Fibroblast of skin of left biceps (primary cell): ENCODE measurements at places on chromosomes 2 and 18.
A peak's percentile ranks its signal among the peaks of the same experiment; 100 is the strongest.

DNA sequence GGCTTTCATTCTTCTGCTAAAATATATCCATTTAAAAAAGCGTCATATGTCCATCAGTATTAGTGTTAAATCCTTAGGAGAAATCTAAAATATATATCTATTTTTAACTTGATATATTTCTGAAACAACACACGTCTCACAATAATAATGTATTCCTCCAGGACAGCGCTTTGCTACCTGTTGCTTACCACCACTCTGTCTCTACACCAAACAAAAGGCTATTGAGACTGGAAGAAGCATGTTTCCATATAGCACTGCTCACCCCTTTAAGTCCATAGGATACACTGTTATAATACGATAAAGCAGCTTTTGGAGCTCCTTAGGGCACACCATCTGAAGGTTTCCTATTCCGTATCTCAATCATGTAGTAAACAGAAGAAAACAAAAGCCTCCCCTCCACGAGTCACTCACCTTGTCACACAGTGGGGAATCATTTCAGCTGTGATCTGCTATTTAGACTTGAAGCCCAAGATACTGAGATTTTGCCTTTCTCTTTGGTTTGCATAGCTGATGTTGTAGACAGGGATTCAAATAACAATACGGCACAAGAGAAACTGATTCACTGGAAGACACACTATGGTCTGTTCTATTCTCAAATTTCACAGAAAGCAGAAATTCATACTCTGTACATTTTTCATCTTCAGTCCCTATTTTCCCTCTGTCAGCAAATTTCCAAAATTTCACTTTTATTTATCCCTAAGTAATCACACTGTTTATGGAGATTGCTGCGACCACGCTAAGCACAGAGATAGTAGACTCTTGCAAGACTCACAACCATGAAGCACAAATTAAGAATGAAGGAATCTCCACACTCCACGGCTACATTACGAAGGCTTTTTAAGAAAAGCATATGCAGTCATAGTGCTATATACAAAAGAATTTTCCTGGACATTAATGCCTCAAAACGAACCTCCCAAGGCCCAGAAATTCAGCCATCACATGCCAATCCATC lies 187.1 kb downstream of the TCF4 start:
- DNase-seq: no peak

GRCh38 chr2:207750345-207750744 lies 19.4 kb downstream of the FZD5 start:
- DNase-seq: no peak

- no peak for DNase-seq
These were observed 100.0 kb downstream of the MAP2 start for GRCh38 chr2:209523867-209524266.

- DNase-seq: no peak
These were observed 283.4 kb upstream of the PARD3B start for GRCh38 chr2:204261846-204262245.

GRCh38 chr2:182283512-182283911 lies 143.3 kb downstream of the PDE1A start:
- DNase-seq: no peak

DNA sequence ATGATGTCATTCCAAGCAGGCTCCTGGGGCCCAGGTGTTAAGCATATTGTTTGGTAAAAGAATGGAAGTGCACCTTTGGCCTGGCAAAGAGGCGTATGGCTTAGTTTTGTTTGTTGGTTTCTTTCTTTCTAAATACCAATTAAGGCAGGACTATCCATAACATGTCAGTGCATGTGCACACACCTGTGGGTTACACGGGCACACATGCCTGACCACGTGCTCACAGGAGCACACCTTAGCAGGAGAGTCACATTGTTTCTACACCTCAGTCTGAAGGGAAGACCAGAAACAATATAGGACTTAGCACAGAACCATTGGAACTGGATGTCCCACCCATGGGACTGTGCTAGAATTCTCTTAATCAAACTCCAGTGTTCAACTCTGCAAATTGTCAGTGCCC lies 127.8 kb downstream of the FBXO15 start:
- DNase-seq: no peak

DNA sequence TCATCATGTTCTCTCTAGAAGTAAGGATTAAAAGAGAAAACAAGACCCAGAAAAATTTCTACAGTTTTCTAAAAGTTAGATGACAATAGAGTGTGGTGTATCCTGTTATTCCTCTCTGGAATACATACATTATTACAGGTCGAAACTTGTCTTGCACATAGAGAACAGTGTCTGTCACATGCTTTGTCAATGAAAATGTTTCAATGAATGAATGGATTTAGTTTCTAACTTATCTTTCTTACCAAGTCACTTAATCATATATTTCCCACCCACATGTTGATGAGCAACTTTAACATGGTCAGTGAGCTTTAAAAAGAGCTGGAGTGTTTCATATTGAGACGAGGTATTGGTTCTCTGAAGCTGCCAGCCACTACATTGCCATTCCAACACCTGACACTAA lies 4.3 kb downstream of the DSG4 start:
- no peak for DNase-seq

GRCh38 chr2:120944575-120944974 lies 208.9 kb downstream of the GLI2 start:
- no peak for DNase-seq

GRCh38 chr2:4597400-4597799 lies 894.0 kb downstream of the DCDC2C start:
- DNase-seq: no peak

GRCh38 chr2:71669628-71670429 lies 216.5 kb downstream of the DYSF start:
- DNase-seq: no peak

GRCh38 chr2:174623106-174623637 lies 25.6 kb upstream of the WIPF1 start:
- DNase-seq: no peak

- DNase-seq: peak; percentile 40
These were observed at the start of gene B3GNT2 for GRCh38 chr2:62195421-62196277. Gene B3GNT2, plus strand, starts transcription at chr2:62196115. Its CDS starts 26,106 bp downstream, at chr2:62222221.

DNA sequence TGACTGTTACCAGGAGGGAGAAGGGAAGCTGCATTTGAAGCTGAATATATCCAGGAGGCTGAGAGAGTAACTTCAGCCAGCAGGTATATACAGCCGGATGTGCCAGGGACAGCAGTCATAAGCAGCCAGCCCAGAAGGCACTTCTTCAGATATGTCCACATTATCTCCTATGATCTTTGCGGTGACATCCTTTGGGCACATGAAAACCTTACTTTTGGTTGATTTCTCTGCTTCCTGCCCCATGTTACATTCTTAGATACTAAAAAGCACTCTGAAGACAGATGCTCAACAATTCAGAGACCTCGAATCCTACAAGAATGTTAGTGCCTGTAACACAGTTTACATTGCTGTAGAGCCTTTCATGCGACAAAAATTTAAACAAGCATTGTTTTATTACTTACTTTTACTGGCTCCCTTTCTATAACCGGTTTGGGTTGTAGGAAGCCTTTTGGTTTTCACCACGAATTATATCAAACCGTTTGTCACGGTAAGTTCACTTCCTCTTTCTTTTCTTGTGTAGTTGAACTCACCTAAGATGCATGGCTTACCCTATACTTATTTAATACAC lies 50.3 kb upstream of the TLK1 start:
- no peak for DNase-seq

DNA sequence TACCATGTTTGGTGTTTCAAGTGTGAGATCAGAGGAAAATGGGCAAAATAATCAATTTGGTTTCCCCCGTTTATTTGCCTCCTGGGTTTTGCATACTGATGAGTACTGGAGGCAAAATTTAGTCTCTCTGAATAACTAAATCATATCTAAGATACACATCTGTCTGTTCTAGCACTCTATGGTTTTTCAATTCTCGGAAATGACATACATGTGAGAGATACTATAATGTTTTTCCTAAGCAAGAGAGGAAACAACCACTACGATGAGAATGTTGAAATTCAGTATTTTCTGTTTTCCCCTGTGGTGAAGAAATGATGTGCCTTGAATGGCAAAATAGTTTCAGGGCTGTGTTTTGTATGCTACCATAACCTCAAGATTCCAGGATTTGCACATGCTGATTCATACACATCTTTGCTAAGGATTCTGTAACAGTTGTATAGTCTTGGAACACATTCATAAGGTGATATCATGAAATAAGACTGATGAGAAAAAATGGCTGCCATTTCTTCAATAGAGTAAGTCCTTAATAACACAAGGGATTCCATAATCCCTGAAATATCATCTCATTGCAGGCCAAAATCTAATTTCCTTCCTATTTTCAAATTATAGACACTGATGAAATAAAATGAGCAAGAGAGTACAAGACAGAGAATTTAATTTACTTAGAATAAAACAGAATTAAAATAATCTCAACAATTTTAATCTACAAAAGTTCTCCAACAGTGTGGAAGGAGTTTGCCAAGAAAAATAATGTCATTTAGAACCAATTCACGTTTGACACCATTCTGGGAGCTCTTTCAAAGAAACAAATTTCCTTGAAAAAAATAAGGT lies 316.6 kb downstream of the FIGN start:
- DNase-seq: no peak

DNA sequence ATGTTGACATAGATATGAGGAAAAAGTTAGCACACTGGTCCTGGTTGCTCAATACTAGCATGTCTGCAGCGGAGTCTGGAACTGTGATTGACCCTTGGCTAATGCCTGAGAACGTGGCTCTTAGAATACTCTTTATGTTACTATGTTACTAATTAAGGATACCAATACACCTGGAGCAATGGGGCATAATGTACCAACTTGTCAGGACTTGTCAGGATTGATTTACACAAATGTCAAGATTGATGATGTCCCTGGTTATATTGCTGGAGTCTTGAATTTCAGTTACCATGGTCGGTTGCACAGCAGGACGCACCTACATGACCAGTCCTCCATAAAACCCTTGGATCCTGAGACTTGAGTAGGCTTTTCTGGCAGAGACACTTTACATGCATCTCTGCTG lies 810.9 kb downstream of the CPS1 start:
- DNase-seq: no peak

DNA sequence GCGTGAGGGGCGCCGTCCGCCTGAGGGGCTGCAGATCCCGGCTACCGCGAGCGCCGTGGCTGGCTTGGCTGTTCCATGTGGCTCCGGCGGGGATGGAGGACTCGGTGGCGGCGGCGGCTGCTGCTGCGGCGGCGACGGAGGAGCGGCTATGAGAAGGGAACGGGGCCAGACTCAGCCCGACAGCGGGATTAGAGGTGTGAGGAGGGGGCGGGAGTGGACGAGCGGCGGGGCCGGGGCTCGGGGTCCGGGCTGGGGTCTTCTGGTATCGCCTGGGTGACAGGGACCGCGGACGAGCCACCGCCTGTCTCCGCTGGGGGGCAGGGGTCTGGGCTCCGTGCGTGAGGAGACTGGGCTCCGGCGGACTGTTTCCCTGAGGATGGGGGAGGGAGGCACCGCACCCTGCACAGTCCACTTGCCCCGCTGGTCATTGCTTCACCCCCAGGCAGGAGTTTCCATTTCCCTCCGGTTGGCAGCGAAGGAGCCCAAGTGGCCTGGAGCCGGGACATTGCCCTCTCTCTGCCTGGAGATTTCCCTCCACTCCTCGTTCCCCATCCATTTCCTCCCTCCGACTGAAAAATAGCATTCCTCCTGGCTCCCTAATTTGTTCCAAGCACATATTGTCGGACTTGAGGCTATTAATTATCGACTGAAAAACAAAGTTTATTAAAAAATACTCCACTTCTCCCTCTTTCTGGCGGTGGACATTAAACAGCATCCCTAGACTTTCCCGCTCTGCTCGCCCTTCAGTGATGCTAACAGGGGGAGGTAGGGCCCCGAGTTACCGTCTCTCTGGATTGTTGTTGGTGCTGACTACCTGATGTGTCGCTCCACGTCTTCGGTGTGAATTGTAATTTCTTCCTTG lies 577 bp downstream of the EHBP1 start:
- DNase-seq: no peak

GRCh38 chr2:26986576-26986975 lies 16.1 kb downstream of the MAPRE3 start:
- DNase-seq: no peak

DNA sequence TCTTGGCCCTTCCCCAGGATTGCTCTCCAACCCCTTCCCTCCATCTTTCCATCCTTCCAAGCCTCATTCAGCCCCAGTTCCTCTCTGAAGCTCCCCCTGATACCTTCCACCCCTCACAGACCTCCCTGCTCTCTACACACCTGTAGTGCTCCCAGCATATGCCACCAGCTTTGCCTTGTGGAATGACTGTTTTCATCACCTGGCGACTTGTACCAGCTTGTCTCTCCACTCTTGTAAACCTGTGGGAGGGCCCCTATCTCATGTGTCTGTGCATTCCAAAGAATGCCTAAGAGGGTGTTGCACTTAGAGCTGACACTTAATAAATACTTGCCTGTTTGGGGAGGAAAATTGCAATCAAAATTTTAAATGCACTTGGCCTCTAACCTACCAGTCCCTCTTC lies 198.7 kb downstream of the BCL11A start:
- no peak for DNase-seq

DNA sequence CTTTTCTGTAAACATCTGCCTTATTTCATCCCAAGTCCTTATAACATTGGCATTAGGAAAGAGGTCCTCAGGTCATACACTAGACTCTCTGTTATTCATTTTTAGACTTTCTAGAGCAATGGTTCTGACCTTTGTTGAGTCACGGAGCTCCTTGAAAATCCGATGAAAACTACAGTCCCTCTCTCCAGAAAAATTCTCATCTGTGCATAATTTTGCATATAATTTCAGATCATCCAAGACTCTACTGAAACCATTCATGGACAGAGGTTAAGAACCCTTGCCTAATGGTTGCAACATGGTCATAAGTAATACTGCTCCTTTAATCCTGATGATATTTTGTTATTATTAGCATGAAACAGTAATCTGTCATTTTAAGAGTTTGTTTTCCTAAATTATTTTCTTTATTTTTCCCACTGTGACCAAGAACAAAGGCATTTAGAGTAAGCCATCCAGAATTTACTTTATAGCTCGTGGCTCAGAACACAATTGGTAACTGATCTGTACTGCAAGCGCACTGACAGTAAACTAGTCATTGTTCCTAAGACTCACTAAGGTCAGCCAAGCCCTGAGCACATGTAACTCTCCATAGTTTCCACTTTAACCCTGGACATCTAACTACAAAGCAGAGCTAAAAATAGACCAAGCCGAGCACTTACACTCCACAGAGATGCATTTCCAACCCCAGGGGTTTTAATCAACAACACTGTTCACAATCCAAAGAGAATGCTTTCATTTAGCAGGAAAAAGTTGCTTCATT lies 8.4 kb downstream of the MYOM1 start:
- no peak for DNase-seq

GRCh38 chr2:153802671-153803070 lies 69.1 kb upstream of the GALNT13 start:
- DNase-seq: no peak

- DNase-seq: no peak
These were observed 667 bp downstream of the REEP1 start for GRCh38 chr2:86336675-86337243.

DNA sequence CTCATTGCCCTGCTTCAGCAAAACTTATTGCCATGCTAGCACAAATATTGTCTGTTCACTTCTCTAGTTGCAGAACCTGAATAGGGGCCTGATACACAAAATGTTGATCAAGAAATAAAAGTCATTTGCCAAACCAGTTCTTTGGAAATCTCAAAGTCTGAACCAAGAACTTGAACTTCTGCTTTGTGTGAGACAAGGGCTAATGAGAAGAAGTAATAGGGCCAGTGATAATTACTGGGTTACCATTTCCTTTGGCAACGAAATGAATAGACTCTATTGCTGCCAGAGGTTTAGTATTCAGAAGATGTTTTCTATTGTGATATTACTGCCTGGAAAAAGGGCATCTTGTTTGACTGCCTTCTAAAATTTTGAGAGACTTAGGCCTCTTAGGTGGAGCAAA lies 35.0 kb downstream of the TMEFF2 start:
- DNase-seq: no peak
